Lower leg skin (tissue), 4 donors: ENCODE measurements at places on chromosomes 1 and 21. TPM values are rescaled to one million over a fixed set of nuclear protein-coding genes. Genes with fewer than 3 reads are reported as not detected.

The TAS1R1 gene
- total RNA-seq, result not detected

The MCL1 gene
- 361 TPM for total RNA-seq

The TMPRSS15 gene
- total RNA-seq, result not detected

The FOXD2 gene
- total RNA-seq, result 0.45 TPM

The SAMD11 gene
- 1.7 TPM for total RNA-seq

The CD1E gene
- 6.2 TPM for total RNA-seq

The PBX1 gene
- total RNA-seq, result 15.5 TPM

The FCRL4 gene
- not detected for total RNA-seq

The TARBP1 gene
- 18.6 TPM for total RNA-seq

The WNT4 gene
- 13.6 TPM for total RNA-seq

The TMPRSS3 gene
- total RNA-seq, result 0.52 TPM

The S100A3 gene
- 78.2 TPM for total RNA-seq

The LCE2B gene
- total RNA-seq, result 2,792 TPM

The OR2L2 gene
- not detected for total RNA-seq

The AKNAD1 gene
- total RNA-seq, result 2.8 TPM

The DUSP23 gene
- 167 TPM for total RNA-seq

The SLAMF9 gene
- total RNA-seq, result not detected

The HCRTR1 gene
- total RNA-seq, result not detected

The TXNDC12 gene
- 33.4 TPM for total RNA-seq

The LAPTM5 gene
- 20.9 TPM for total RNA-seq

The SNX7 gene
- 13.0 TPM for total RNA-seq

The TSSK3 gene
- total RNA-seq, result not detected

The NFASC gene
- 12.8 TPM for total RNA-seq

The UBL4B gene
- total RNA-seq, result 3.0 TPM

The KCNJ9 gene
- not detected for total RNA-seq

The TACSTD2 gene
- 960 TPM for total RNA-seq

The LRRN2 gene
- not detected for total RNA-seq

The F13B gene
- total RNA-seq, result not detected
